ENCODE measurements at places on chromosomes 6 and 20.

GRCh38 chr20:39081255-39081654 is 119.1 kb downstream of the DHX35 start:
- peak; percentile 72 for DNase-seq

GRCh38 chr6:116072368-116072767 is 11.7 kb upstream of the FRK start:
- DNase-seq, result no peak

GRCh38 chr20:35663516-35664465 is 909 bp downstream of the CPNE1 start:
- DNase-seq, result peak; percentile 7

DNA sequence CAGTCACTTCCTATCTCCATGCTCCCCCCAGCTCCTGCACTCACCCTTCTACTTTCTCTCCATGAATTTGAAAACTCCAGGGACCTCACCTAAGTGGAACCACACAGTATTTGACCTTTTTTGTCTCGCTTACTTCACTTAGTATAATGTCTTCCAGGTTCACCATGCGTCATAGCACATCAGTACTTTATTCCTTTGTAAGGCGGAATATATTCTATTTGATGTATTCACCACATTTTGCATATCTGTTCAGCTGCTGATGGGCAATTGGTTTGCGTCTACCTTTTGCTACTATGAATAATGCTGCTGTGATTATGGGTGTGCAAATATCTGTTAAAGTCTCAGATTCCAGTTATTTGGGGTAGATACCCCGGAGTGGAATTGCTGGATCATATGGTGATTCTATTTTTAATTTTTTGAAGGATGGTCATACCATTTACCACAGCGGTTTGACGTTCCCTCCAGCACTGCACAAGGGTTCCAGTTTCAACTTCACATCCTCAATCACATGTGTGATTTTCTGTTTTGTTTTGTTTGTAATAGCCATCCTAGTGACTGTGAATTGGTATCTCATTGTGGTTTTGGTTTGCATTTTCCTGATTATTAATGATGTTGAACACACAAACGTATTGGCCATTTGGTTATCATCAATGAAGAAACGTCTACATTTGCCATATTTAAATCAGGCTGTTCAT is 20.3 kb upstream of the SYNDIG1 start:
- DNase-seq, result no peak

DNA sequence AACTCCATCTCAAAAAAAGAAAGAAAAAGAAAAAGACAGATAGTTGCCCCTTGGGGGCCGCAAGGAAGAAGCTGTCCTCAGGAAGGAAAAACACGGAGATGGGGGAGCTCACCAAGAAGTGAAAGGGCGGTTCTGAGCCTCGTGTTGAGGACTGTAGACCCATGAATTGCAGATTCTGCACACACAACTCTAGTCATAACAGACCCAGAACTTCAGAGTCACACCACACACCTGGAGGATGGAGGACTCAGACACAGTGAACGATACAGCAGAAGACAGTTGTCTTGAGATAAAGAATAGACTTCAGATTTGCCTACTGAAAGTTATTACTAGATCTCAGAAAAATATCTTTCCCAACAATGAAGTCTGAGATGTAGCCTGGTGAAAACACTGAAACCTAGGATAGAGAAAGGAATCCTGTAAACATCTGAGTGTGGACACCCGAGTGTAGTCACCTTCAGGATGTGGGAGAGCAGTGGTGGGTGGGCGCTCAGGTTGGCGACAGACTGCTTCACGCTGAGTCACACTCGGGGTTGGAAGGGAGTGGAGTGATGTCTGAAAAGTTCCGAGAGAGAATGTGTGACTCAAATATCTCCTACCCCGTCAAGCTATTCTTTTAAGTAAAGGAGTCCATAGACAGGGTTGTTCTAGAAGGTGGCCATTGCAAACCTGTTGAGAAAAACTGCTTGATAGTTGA is 88.1 kb downstream of the MAP3K4 start:
- peak; percentile 60 for DNase-seq

DNA sequence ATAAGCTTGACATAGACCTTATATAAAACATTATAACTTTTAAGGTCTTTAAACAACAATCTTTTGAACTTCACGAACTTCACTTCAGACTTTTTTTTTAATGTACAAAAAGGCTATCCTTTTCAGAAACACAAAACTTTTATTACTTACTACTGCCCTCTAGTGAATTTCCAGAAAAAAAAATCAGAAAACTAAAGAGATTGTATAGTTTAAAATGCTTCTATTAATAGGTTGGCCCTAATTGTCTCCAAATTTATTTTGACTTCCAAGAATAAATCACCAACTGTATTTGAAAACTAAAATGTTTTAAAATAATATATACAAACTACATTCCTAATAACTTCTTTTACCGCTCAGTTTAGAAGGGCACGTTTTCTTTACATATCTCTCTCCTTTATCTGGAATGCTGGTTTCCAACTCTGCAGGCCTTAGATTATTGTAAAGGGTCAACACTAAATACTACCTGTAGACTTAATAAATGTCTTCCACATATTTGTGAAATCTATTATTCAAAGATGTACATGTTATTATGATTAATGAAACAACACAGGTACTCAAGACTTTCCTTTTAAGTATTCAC is 66.8 kb downstream of the LMBRD1 start:
- peak; percentile 2 for DNase-seq

GRCh38 chr6:167951781-167952511 is 45.5 kb upstream of the KIF25 start:
- DNase-seq, result no peak

DNA sequence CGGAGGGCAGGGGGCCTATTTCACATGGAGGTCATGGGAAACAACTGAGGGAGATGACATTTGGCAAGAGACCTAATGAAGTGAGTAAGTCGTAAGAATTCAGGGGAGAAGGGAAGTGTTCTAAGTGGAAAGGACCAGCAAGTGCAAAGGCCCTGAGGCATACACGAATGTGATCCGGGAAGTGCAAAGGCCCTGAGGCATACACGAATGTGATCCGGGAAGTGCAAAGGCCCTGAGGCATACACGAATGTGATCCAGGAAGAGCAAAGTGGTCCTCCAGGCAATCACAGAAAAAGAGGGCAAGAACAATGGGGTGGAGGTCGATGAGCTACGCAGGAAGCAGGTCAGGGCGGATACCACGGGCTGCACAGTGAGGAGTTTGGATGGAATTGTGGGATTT is 24.2 kb upstream of the EXOC2 start:
- DNase-seq, result no peak

- DNase-seq, result no peak
These were observed 221.3 kb upstream of the CST7 start for GRCh38 chr20:24727795-24728194.

DNA sequence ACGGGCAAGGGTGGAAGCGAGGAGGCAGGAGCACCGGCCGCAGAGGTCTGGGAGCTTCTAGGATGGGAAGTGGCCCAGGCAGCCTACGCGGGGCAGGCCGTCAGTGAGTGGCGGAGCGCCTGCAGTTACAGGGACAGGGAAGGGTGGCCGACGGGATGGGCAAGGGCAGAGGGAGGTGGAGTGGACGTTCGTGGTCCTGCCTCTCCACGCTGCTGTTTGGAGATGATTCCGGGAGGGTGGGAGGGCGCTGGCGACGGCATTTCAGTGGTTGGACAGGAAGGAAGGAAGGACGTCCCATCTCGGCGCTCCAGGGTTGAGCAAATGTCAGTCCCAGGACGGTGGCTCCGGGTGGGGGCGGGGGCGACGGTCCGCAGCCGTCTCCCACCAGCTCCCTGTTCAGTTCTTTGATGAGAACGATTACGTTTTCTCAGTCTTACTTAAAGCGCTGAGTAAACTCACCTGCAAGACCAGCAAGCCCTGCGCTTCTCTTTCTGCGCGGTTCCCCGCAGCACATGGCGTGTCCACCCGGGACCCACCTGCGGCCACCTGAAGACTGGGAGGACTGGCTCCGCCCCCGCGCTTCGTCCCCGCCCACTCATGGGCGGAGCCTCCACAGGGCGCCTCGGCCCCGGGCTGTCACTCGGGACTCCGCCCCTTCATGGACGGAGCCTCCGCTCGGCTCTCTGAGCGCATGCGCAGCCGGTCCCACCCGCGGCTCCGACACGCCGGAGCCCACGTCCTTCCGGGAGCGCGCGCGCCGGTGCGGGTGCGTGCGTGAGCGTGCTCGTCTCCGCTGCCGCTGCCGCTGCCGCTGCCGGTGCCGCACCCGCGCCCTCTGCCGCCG is at the start of gene DNAJC5:
TSS of gene DNAJC5 (plus strand) at position 769 of the 844 bp plus-strand sequence. CDS start 33,220 bp downstream, outside the sequence.
- peak; percentile 94 for DNase-seq

DNA sequence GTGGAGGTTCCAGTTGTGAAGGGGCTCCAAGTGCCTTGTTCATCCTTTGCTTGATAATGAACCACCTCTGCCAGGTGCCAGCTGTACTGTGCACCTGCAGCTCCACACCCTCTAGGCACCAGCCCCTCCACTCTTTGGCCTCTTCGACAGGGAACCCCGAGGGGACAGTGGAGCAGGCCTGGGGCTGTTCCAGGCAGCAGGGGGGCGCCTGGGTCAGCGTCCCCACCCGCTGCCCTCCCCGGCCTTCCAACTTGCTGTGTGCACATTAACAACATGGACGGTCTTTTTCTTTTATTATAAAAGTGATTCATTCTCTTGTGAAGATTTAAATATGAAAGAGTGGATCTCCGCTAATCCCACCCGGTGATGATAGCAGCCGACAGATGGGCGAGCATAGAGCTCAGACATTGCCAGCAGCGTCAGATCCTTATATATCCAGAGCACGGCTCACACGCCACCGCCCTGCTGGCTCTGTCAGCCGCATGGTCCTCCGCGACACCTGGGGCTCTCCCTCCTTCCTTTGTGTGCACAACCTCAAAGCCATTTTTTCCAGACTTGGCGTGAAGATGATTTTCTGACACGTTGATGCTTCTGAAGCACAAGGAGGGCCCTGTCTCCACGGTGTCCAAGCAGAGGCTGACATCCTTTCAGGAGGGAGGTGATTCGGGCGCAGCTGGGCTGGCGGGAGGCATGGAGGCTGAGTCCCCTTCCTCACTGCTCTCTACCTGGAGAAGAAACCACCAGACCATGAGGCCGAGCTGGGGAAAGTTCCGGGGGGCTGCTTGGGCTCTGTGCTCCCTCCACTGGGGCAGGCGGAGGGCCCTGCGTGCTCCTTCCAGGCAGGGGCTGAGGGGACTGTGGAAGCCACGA is 22.2 kb upstream of the MRGBP start:
- no peak for DNase-seq

DNA sequence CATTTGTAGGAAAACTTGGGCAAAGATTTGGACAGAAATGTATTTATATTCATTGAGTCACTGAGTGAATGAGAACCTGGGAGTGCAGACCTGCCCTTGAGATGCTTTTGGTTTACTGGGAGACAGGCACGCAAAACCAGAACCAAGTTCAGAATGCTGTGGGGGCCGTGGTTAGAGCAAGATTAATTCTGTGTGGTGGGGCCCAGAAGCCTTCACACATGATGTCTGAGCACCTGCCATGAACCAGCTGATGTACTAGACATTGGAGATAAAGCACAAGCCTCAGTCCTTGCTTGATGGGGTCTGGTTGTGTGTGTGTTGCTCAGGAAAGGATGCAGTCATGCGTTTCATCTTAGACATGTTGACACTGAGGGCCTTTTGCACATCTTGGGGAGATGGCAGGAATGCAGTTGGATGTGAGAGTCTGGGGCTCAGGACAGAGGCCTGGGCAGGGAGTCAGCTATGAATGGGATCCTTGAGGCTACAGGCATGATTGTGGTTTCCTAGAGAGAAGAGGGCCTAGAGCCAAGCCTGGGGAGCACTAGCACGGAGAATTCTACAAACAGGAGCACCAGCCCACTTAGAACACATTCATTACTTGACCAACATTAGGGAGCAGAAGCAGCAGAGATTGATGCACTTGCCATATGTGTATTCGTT is 114.3 kb upstream of the TMEM181 start:
- no peak for DNase-seq

- no peak for DNase-seq
These were observed 1.6 kb upstream of the DDAH2 start for GRCh38 chr6:31730631-31731086.

GRCh38 chr20:57130160-57130772 is 136.2 kb downstream of the BMP7 start:
- DNase-seq, result no peak

- no peak for DNase-seq
These were observed 19.6 kb downstream of the RPP21 start for GRCh38 chr6:30364591-30364990.

DNA sequence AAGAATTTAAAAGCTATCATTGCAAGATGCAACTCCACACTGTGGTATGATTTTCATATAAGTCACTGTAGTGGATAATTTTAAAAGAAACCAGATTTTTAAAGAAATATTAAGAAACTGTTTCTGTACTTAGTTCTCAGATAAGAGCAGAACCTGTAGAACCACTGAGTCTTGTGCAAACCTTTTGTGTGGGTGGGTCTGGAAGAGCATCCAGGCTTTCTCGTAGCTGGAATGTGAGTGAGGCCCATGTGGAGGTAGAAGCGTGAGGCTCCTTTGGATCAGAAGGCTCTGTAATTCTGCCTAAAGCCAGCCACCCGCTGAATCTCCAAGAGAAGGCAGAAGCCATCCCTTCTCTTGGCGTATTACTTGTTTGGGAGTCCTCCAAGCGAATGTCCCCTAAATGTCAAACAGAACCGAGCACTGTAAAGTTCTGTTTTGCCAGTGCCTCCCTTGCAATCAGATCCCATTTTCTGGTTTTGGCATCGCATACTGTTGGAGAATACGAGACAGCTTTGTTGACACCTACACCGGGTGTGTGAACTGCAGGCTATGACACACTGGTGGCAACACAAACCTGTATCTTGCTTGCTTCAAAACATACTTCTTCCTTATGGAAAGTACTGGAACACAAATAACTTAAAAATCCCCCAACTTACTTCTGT is 188.7 kb downstream of the FOXC1 start:
- DNase-seq, result no peak

- DNase-seq, result no peak
These were observed 139.9 kb downstream of the BFSP1 start for GRCh38 chr20:17391127-17391771.

DNA sequence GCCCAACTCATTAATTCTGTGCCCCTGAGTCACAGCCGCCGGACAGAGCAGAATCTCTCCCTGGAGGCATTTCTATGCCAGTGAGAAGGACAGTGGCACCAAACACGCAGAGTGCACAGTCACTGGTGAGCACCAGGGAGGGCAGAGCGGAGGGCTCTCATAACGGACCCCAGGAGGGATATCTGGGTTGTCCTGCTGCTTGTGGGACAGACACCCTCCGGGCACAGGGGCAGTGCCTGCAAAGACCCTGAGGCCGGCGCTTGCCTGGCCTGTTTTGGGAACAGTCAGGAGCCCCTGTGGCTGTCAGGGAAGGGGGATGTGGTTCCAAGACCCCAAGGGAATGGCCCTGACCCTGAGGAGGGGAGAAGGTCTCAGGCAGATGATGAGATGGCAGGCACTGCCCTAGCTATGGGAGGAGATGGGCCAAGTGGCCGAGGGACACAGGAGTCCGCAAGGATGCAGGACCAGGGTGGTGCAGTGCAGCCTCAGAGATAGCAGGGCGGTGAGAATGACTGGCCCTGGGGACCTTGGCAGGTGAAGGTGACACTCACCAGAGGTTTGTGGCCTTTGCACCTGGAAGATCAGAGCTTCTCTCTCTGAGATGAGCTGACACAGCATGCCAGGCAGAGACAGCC is 270.8 kb downstream of the SMOC2 start:
- no peak for DNase-seq

DNA sequence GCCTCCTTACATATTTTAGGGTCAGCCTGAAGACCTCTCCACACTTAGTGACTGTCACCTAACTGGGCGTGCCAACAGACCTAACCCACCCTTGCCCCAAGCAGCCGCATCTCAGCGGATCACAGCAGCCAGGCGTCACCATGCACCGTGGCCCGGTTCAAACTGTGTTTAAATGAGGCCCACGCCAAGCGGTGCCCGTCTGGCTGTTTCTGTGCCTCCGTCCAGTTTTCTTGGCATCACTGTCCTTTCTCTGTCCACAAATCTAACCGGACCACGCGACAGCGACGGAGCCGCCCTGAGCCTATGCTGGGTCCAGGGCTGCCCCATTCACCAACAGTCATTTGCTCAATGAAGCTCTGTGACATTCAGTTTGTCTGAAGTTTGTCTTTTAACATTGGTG is 393.3 kb downstream of the THBS2 start:
- DNase-seq, result no peak
